Activated CD8-positive, alpha-beta memory T cell treated with anti-CD3 and anti-CD28 coated beads for 1 hour (primary cell): ENCODE measurements at places on chromosomes 11 and 22.

GRCh38 chr22:32905400-32905799 is 103.9 kb downstream of the TIMP3 start:
- no peak for DNase-seq

- DNase-seq, result no peak
Measured at GRCh38 chr11:112795142-112795815, 165.9 kb upstream of the NCAM1 start.

- DNase-seq, result no peak
Measured at GRCh38 chr11:36540998-36541397, 26.8 kb upstream of the RAG1 start.

- DNase-seq, result no peak
Measured at GRCh38 chr22:31367426-31367825, 21.3 kb upstream of the PATZ1 start.

DNA sequence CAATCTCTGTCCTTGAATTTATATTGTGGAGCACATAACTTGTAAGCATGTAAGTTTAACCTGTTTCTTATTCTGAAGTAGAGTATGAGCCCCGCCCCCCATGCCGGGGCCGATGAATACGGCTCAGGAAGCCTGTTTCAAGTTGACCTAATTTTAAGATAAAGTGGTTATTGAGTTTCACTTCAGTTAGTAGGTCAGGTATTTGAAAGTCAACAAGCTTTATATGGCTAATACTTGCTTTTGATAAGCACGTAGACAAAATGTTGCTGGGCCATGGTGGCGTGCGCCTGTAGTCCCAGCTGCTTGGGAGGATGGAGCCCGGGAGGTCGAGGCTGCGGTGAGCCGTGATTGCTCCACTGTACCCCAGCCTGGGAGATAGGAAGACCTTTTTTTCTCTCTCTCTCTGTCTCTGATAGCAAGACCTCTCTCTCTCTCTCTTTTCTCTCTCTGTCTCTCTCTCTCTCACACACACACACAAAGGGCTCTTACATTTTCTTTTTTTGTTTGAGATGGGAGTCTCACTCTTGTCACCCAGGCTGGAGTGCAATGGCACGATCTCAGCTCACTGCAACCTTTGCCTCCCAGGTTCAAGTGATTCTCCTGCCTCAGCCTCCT is 14.4 kb downstream of the YWHAH start:
- DNase-seq, result no peak
